ENCODE measurements at places on chromosomes 12 and 14. TPM values are rescaled to one million over a fixed set of nuclear protein-coding genes. Genes with fewer than 3 reads are reported as not detected.

DNA sequence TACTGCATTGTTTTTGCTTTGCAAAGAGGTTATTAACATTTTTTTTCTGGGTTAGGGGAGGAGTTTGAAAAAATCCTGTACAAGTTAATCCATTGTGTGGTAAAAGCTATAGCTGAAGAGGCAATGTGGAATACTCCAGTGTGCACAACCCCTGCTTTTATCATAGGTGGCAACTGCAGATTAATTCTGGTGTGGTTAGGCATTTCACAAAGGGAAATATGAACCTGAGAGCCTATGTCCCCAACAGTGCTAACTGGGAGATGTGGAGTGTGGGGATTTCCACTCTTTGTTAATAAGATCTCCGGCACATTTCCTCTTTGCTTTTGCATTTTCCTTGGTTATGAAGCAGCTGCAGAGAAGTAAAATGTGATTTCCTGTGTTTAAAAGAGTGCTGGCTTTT lies 33.6 kb downstream of the PRORP start:
- DNase-seq = no peak

DNA sequence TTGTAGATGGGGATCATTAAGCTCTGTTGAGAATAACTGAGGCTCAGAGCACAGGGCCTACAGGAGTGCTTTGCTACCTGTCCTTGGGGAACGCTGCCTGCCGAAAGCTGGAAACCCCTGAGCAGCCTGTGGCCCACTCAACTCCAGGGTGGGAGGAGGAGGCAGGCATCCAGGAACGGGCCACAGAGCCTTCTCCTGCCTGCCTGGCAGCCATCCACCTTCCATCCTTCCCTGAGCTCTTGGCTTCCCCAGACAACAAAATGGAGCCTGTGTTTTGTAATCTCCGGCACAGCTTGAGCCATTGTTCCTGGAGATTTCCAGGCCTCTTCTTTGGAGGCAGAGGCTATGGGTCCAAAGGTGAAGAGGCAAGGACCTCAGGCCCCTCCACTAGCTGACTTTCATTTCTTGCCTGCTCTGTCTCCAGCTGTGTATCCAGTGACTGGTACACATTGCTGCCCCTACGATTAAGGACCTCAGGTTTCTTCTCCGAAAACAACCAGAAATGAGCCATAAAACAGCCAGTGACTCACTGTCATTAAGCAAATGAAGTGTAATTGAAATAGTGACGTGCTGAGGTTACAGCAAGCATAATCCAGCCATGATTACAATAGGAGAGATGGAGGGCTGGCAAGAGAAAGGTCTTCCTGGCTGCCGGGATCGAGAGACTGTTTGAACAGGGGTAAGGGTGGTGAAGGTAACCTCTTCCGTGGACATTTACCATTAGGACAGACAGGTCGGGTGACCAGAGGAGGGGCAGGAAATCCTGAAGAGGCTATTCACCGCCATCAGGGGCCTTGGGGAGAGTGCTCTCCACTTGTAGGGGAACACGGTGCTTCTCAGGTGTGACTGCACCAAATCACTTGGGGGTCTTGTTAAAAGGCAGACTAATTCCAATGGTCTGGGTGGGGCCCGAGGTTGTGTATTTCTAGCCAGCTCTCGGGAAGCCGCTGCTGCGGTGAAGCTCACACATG lies 56.3 kb upstream of the KCNA5 start:
- no peak for DNase-seq

DNA sequence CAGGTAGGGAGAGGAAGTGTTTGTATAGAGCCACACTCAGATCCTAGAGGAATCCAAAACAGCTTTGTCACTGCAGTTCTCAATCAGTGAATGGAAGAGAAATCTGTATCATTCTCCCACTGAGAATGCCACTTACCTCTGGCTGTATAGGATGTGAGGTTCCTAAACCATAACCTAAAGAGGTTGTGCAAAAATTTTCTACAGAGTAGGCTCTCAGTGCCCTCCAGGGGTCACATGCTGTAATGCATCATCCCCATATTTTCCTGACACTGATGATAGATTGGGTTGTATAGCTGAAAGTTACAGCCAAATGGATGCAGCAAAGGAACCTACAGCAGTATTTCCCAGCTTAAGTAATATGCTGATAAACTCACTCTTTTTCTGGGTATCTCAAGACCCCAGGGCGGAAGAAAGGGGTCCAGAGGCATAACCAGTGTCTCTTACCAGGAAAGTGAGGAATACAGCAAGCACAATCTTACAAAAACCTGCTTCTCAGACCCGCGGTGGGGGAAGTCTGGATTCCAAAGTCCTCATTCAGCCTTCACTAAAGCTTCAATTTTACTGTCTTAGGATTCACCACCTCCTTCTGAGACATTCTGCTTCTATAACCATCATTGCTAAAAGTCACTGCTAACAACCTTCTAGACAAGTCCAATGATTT lies 3.8 kb downstream of the BCDIN3D start:
- DNase-seq = no peak

- no peak for DNase-seq
Observed at GRCh38 chr12:72141381-72141780, 130.8 kb upstream of the TRHDE start.

DNA sequence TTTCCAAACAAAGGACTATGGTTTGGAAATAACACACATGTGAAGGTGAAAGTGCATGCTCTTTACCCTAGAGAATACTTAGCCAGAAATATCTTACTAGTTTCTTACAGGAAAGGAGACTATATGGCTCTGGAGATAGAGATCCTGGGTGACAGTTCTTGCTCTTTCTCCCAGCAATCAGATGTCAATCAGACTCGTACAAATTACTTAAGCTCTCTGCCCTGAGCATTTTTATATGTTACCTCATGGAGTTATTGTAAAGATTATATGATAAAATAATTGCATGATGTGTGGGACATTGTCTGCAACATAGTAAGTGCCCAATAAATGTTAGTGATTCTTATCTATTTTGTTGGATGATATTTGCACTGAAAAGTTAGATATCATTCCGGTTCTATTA lies 76.8 kb downstream of the FAR2 start:
- no peak for DNase-seq

The FOXA1 gene
- 36.6 TPM for total RNA-seq

The NPFF gene
- not detected for total RNA-seq

The HSPA2 gene
- 1.3 TPM for total RNA-seq

The SDR9C7 gene
- not detected for total RNA-seq

Measured in left lobe of liver (tissue), 2 donors.